Fibroblast of villous mesenchyme (primary cell): ENCODE measurements at places on chromosomes 4 and X.
A peak's percentile ranks its signal among the peaks of the same experiment; 100 is the strongest.

DNA sequence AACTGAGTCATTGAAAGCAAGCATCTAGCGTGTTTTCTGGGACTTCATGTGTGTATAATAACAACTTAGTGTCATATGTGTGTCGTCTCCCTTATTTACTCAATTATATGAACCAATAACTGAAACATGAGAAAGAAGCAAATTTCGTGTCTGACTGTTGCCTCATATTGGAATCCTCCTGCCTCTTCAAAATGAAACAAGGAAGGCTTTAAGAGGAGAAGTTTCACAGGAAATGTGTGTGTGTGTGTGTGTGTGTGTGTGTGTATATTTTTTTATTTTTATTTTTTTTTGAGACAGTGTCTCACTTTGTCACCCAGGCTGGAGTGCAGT is 145.8 kb upstream of the SFRP2 start:
- peak; percentile 36 for DNase-seq

DNA sequence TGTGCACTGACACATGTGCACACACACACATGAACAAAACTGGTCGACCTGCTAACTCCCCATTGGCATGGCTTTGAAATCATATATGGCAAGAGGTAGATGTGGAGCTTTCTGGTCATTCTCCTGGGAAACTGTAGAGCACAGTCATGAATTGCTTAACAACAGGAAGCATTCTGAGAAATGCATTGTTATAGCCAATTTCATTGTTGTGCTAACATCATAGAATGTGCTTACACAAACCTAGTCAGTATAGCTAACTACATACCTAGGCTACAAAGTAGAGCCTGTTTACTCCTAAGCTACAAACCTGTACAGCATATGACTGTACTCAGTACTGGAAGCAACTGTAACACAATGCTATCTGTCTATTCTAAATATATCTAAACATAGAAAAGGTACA is 134.2 kb upstream of the SH3RF1 start:
- DNase-seq: peak; percentile 35

DNA sequence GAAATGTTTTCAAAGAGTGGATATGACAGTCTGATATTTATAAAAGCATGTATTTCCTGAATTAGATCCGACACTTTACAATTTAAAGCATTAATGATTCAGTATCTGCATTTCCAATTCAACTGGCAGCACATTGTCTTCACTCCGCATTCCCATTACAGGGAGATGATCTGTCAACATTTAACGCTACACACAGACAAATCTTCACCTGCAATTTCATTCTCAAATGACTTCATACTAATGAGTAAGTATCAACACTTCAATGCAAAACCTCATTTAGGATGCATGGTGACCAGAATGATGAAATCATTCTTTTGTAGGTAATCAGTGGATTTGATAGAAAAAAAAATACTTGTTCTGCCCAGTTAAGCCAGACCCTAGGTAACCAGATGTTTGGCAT is 749.6 kb downstream of the CENPC start:
- DNase-seq: no peak

GRCh38 chr4:103354006-103354405 is 155.9 kb upstream of the CENPE start:
- no peak for DNase-seq

DNA sequence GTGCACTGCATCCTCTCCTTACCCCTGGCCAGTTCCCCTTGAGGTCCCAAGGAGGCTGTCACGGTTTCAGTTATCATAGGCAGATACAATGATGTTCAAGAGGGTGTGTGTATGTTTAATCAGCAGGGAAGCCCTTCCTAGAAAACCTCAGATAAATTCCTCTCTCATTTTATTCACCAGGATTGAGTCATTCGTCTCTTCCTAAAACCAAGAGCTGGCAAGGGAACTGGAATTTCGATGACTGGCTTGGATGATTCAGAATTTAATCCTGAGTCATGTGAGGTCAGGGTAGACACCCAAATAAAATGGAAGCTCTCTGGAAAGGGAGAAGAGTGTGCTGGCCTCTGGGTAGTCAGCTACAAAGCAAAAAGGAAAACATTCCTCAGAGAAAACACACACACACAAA is 106.2 kb upstream of the RAPGEF2 start:
- peak; percentile 90 for DNase-seq

DNA sequence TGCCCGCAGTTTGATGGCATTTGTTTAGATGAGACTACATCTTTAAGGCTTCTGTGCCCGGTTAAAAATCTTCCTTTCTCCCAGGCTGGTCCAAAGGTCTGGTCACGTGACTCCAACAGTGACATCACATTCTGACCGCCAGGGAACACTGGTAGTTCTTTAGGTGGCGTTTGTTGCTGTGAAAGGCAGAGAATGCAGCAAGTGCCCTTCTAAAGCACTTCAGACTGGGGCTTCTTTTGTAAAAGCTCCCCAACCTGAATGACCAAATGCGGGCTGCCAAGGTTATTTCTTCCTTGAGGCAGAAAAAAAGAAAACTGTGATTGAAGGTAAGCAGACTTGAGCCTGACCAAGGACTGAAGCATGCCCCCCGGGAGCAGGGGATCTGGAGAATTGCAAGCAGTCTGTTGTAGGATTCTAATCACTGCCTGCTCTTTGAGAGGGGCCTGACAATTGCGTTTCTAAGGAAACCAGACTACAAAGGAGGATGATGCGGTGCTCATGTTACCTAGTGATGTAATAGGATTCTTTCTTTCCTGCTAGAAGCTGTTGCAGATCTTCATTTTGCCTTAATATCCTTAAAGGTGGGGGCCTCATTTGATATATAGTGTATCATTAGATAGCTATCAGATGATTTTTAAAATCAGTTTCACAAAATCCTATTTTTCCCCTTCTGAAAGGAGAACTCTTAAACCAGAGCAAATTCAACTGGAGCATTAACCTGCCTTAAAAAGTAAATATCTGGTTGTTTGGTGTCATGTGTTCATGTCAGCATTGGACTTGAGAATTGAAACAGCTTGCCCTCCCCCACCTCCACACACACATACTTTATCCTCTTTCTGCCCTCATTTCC is 133.1 kb downstream of the AKAP4 start:
- no peak for DNase-seq

- no peak for DNase-seq
Observed at GRCh38 chr4:148574066-148574465, 131.9 kb upstream of the NR3C2 start.

DNA sequence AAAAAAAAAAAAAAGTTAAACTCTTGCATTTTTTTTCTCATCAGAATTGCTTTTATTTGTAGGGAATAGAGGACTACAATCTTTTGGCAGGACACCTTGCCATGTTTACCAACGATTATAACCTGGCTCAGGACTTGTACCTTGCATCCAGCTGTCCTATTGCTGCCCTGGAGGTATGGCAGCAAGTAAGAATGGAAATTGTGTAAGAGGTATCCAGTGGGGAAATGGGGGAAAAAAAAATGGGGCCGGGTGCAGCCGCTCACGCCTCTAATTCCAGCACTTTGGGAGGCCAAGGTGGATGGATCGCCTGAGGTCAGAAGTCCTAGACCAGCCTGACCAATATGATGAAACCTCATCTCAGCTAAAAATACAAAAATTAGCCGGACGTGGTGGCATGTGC is 49.8 kb downstream of the WDR19 start:
- DNase-seq: no peak

- DNase-seq: no peak
Observed at GRCh38 chrX:40452031-40452430, 128.7 kb upstream of the ATP6AP2 start.

GRCh38 chr4:5626913-5627312 is 81.4 kb downstream of the EVC2 start:
- DNase-seq: no peak

- DNase-seq: no peak
Observed at GRCh38 chr4:1357356-1358248, 10.6 kb downstream of the UVSSA start.

DNA sequence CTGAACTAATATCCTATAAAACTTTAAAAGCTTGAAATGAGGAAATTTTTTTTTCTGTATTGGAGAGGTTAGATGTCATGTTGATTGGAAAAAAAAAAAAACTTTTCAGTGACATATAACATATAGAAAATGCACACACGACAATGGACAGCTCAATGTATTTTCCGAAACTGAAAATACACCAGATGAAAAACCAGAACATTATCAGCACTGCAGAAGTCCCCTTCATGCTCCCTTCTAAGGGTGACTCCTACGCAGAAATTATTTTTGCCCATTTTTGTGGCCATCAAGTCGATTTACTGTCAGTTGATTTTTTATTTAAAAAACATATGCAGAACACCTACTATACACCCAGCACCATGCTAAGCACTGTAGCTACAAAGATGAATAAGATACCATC is 148.3 kb downstream of the APBB2 start:
- no peak for DNase-seq

GRCh38 chr4:40564004-40564403 is 65.7 kb downstream of the RBM47 start:
- DNase-seq: peak; percentile 19

- DNase-seq: no peak
Observed at GRCh38 chrX:116009861-116010710, 160.5 kb upstream of the AGTR2 start.

DNA sequence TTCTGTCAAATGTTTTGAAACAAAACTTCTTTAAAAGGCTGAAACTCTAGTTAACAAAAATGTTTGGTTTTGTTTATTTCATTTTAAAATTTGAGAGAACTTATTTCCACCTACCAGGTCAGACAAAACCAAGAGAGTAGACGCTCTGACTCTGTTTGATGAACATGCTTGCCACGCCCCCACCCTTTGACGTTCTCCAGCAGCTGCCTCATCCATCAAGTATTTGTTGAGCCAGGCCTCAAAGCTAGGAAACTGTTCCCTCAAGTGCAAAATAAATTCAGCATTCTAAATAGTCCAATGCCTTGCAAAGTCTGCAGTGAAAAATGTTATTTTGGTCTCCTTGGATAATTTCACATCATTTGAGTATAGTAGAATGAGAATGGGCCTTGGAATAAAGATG is 121.6 kb downstream of the GUCY2F start:
- no peak for DNase-seq

DNA sequence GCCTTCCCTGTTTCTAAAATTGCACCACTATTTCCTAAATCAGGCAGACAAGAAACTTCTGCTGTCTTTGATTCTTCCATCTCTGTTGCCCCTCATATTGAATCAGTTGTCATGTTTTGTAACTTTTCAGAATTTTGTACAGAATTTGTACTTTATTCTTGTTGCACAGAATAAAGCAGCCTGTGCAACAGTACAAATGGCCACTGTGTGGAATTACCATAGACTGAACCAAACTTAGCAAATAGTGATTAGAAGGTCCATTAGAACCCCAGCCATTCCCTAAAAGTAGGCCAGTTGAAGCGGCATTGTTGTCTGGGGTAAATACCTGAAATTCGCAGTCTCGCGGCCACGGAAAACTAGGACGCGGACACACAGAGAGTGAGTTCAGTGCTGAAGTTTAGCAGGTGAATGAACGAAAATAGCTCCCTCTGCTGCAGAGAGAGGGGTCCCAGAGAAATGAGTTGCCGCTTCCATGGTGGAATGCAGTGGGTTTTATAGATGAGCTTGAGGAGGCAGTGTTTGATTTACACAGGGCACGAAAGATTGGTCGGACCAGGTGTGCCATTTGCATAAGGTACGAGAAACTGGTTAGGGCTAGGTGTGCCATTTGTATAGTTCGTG is 71.8 kb downstream of the C4orf33 start:
- no peak for DNase-seq

DNA sequence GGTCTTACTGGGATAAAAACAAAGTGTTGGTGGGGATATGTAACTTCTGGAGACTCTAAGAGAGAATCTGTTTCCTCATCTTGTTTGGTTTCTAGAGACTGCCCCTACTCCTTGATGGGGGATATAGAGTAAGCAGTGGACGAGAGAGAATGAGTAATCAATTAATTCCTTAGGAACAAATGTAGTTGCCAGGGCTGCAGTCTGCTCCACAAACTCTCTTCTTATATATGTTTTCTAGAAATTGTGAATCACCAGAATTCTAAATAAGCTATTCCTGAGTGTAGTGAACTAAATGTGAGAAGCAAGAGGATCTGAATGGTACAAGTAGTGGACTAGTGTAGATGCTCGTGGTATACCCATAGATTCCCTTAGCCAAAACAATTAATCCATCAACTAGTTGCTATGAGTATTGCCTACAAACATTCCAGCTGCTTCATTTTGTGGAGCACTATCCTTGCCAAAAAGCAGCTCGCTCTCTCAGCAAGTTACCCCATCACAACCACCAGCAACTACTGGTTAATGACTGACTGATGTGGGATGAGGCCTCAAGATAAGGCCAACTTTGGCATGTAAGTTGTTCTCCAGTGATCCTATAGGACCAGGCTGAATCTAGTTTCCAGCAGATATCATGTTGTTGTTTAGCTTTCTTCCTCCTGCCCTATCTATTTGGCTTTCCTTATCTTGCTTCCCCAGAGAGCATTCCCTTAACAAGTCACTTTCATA is 273.0 kb downstream of the SLC7A11 start:
- no peak for DNase-seq

GRCh38 chr4:134883831-134884449 is 682.4 kb upstream of the PABPC4L start:
- no peak for DNase-seq
